Amygdala (tissue), 56 donors: ENCODE measurements at places on chromosomes 5 and 9.

DNA sequence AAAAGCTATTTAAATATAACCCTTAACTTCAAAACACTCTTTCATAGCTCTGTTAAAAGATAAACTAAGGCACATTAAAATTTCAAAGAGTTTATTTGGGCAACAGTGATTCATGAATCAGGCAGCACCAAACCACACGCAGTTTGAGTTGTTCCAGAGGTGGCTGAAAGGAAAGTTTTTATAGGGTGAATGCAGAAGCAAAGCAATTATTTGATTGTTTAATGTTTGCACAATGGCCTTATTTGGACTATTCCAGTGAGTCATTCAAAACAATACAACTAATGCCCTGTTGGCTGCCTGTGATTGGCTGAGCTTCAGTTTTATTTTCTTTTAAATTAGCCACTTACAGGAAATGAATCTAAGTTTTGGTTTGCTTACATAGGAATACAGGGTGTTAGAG lies 125.3 kb downstream of the CEP120 start:
- no peak for DNase-seq

DNA sequence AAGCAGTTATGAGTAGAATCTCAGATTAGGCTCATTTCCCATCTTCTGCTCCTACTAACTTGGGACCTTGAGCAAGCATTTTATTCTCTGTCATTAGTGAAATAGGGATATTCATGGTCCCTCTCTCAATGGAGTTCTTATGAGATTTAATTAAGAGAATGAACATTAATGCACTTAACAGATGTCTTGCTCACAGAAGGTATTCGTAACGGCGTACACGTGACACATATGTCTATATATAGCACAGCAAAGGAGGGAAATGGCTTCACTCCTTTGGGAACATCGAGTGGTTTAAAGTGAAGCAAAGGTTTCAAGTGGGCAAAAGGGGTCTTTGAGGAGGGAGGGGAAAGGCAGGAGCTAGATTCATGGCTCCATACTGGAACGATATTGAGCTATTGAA lies 24.6 kb downstream of the KDM4C start:
- no peak for DNase-seq

DNA sequence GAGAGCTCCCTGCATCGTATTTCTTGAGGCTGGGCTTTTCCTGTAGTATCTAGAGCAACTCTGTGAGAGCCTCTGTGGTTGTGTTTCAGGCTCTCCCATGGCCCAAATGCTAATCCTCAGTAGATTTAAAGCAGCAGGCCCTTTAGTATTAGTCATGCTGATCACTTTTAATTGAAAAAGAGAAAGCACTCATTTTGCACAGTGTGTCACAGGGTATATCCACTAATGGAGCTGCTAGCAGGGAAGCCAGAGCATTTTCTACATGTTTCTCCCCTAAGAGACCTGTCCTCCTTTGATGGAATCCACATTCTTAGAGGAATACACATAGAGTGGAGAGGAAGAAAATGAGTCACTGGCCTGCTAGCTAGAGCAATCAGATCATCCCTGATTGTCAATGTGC lies 348.5 kb downstream of the TMEM232 start:
- no peak for DNase-seq

GRCh38 chr5:157651623-157652376 lies 438 bp downstream of the SOX30 start:
- DNase-seq, result peak; percentile 51

DNA sequence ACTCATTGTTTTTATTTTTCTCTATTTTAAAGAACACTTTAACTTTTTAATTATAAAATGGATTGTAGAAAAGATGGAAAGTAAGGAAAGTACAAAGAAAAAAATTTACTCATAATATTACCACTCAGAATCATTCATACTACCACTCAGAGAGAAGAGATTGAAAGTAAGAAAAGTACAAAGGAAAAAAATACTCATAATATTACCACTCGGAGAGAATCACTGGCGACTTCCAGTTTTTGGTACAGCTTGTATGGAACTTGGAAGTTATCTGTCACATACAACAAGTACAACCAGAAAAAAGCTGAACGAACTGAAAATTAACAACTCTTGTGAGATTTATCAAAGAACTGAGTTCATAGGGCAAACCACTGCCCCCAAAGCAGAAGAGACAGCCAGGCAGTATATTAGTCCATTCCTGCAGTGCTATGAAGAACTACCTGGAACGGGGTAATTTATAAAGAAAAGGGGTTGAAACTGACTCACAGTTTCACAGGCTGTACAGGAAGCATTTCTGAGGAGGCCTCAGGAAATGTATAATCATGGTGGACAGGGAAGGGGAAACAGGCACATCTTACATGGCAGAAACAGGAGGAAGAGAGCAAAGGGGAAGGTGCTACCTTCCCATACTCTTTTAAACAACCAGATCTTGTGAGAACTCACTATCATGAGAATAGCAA lies 183.9 kb downstream of the SMARCA2 start:
- no peak for DNase-seq

- no peak for DNase-seq
Observed at GRCh38 chr5:87313216-87313615, 45.5 kb downstream of the RASA1 start.

DNA sequence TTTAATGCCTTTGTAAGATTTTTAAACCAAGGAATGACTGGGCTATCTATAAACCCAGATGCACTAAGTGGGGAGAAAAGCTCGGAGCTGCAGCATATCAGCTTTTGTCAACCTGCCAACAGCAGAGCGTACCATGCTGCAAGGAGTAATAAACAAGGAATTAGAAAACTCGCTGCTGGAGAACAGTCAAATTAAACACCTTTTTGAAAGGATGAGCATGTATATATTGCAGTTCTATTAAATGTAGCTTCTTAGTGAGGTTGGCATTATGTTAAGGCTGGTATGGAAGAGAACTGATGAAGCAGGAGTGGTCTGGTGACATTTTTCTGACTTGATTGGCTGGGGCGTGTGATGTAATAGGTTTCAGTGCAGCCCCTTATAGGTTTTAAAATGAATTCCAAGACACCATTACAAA lies 74.7 kb downstream of the PIK3R1 start:
- DNase-seq, result no peak

GRCh38 chr5:170937914-170938313 lies 76.1 kb downstream of the RANBP17 start:
- DNase-seq, result no peak

GRCh38 chr9:79215821-79216220 lies 355.9 kb upstream of the TLE4 start:
- no peak for DNase-seq

DNA sequence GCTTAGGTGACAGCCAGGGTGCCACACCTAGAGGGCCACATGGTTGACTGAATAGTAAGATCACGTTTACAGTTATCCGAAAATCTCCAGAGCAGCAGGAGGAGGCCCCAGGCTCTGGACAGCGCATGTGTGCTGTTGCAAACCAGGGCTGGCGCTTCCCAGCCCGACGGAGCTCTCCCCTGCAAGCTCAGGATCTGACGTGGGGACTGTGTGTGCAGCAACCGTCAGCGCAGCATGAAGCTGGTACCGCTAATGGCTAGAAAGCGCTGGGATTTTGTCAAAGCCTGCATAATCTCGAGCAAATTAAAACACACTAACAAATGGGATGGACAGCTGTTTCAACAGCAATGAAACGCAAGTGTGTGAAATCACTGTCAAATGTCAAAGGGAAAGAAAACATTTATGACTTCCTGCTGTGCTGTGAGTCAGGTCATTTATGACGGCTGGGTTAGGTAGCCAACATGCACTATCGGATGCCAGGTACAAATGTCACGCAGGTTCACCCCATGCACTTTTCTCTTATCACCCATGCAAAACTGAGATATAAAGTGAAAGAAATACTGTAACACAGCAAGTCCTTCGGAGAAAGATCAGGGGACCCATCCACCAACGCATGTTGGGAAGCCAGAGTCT lies 7.5 kb downstream of the SURF4 start:
- no peak for DNase-seq

GRCh38 chr5:129074903-129075302 lies 19.6 kb upstream of the ISOC1 start:
- DNase-seq, result no peak

- no peak for DNase-seq
Observed at GRCh38 chr5:159190170-159190569, 19.2 kb downstream of the RNF145 start.

DNA sequence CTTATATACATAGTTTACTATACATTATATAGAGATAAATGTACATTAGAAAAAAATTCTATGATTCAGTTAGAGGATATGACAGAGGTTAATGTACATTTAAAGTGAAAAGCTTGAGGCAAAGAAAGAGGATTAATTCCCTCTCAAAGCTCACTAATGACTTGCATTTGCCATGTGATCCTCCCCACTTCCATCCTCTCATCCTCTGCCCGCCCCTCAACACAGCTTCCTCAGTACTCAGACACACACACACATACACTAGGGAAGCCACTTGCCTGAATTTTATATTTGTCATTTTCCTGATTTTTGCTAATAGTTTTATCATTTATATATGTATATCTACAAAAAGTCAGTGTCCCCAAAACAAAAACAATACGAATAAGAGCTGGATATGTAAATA lies 764.5 kb downstream of the EFNA5 start:
- no peak for DNase-seq

- no peak for DNase-seq
Observed at GRCh38 chr5:112848116-112848811, 12.8 kb upstream of the SRP19 start.

GRCh38 chr5:6408627-6409446 lies 30.5 kb upstream of the MED10 start:
- no peak for DNase-seq

DNA sequence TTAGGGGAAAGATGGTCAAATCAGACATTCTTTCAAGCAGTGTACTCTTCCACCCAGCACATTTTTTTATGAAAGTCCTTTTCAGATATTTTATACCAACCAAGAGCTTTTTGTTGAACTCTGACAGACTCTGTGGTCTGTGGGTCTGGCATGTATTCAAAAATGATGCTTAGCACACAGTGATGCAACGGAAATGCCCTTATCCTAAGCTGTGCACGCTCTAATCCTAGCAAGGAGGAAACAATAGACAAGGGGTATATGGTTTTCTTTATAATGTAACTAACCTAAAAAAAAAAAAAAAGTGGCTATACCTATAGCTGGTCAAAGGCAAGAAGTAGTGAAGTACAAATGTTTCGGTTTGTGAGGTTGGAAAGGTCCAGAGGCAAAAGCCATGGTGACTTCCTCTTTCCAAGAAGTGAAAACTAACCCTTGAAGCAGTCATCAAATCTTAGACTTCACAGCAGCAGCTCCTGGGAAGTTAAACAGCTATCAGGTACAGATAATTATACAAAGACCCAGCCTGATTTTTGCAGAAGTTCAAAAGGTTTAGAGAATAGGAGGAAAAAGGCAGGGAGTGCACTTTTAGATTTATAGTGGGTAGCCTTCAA lies 82.5 kb downstream of the SEMA6A start:
- DNase-seq, result no peak

- no peak for DNase-seq
Observed at GRCh38 chr9:17604556-17604955, 25.7 kb downstream of the SH3GL2 start.

GRCh38 chr5:88883059-88883835 lies at the start of gene MEF2C:
MEF2C (minus strand) TSS chr5:88883184; CDS start chr5:88823788, 59,396 bp downstream.
- DNase-seq, result peak; percentile 65

DNA sequence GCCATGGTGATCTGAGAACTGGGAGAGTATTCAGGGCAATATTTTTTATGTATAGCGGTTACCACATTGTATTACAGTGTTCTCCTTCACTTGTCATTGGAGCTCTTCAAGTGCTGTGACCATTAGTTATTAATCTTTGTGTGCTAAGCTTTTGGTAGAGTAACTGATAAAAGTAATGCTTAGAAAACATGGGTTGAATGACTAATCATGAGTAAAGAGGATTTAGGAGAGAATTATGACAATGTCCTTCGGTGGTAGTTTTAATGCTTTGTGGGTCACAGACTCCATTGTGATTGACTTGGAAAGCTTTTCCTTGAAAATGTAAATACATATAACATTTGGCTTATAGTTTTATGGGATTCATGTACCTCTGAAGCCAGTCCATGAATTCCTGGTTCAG lies 21.4 kb downstream of the TGFBR1 start:
- DNase-seq, result no peak

GRCh38 chr9:110141227-110141793 lies 66.6 kb downstream of the C9orf152 start:
- DNase-seq, result no peak

DNA sequence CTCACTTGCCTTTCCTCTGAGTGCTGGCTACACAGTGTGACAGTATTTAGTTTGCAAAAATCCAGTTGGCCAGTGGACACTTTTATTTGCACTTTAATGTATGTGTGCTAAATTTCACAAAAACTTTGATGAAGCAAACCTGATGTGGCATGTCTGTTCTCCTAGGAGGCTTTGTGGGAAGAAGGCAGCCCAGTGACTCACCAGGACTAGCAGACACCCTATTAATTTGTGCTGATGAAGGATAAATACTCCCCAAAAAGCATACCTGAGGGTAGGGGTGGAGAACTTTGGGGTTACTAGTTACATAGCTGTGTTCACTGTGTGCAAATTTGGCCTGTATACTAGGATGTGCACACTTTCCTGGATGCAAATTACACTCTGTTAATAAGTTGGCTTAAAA lies 39.3 kb upstream of the IPPK start:
- DNase-seq, result no peak

GRCh38 chr5:127757576-127757975 lies 54.4 kb downstream of the CCDC192 start:
- no peak for DNase-seq

GRCh38 chr9:37747271-37747753 lies 6.3 kb upstream of the TRMT10B start:
- peak; percentile 48 for DNase-seq

- DNase-seq, result no peak
Observed at GRCh38 chr5:102539562-102539961, 40.8 kb upstream of the SLCO6A1 start.

DNA sequence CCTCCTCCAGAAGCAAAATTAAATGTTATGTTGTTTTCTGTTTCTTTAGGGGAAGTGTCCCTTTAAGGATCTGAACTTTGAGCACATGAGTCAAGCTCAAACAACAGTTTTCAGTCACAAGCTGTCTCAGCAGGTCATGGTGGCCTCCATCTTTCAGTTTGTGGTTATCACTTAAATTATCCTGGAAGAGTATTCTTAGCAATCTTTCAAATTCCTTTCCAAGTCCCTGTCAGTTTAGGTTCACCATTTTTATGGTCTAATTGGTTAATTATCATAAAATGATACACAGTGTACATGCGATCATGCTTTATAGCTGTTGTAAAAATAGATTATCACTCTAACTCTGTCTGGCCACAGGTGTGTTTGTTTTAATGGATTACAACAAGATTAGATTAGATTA lies 43.1 kb upstream of the SELENOP start:
- DNase-seq, result no peak

DNA sequence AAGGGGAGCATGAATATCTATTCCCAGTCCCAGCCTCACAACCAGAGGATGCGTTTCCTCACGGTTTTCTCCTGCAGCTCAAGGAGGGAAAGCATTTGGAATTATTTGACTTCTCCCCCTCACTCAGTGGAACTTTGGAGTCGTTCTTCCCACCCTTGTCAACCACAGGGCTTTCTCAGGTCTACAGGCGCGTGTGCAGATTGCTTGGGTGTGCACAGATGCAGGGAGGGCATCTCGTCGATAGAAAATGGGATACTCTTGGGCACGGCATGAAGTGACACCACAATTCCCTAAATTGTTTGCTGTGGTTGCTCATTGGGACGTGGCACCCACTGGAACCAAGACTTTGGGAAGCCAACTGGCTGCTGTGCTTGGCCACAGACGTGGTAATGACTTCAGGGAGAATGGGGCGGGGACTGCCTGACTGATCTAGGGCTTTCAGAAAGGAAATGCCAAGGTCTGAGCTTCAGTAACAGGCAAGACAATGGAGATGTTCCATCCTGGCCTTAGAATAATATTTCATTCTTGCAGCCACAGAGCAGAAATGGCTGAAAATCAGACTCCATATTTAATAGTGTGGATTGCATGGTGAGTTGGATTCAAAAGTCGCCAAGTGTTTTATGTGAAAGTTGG lies 12.2 kb upstream of the OBP2B start:
- DNase-seq, result no peak
